GM23248 (cell line): ENCODE measurements at places on chromosomes 13 and 19.

DNA sequence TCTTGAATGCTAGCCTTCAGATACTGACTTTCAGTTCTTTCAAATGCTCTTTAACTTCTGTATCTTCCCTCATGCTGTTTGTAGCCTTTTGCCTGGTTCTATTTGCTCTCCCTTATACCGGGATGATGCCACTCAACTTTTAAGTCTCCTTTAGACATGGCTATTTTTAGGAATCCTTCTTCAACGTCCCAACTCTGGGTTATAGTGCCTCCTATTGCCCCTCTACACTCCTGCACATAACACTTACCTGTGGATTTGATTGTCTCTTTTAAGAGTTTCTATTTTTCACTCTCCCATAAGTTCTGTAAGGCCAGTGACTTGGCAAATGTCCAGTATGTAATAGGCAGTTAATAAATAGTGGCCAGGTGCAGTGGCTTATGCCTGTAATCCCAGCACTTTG is 343.0 kb downstream of the KLF5 start:
- no peak for DNase-seq

DNA sequence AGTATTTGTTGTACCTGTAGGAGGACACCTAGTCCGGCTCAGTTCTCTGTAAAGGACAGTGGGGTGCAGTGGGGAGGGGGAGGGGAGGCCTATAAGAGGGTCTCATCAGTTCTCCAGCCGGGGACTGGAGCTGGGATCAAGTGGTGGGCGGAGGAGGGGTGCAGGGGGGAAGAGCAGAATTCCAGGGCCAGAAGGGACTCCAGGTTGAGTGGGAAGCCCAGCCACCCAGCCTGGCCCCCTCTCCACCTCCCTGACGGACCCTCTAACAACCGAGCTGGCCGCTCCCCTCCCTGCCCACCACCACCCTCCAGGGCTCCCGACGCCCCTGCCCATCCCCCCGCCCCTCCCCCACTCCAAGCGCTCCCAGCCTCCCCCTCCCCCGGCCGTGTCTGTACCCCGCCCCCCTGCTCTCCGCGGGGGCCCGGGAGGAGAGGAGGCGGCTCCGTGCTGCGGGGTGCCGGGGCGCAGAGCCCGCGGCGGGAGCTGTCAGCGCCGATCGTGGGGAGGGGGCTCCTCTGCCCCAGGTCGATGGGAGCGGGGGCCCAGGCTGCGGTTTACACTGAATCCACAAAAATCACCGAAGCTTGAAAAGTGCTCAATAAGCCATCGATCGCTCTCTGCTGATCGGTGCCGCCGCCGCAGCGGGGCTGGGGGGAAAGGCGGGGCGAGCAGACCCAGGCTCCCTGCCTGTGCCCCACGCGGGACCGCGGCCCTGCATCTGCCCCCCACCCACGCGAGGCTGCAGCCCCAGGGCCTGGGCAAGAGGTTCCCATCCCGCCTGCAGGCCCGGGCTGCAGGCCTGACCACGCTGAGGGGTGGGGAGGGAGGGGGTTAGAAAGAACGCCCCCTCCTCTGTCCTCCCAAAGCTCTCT is 34.6 kb upstream of the ONECUT3 start:
- no peak for DNase-seq

- no peak for DNase-seq
Observed at GRCh38 chr13:46389457-46390451, 2.7 kb upstream of the RUBCNL start.

- DNase-seq = peak; percentile 97
Observed at GRCh38 chr19:37999309-38000213, 92.6 kb downstream of the SIPA1L3 start.

- peak; percentile 70 for DNase-seq
Observed at GRCh38 chr13:37775871-37776270, 93.7 kb downstream of the TRPC4 start.

DNA sequence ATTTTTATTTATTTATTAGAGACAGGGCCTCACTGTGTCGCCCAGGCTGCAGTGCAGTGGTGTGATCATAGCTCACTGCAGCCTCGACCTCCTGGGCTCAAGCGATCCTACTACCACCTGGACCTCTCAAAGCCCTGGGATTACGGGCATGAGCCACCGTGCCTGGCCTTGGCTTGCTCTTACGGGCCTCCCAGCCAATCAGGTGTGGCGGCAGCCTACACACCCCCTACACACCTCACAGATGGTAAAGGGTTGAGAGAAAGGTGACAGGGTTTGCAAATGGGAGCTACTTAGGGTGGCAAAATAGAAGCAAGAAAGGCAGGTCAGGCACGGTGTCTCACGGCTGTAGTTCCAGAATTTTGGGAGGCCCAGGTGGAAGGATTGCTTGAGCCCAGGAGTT is 1.0 kb upstream of the ZBTB32 start:
- DNase-seq = no peak

GRCh38 chr13:79626924-79627323 is 146.0 kb downstream of the NDFIP2 start:
- no peak for DNase-seq

DNA sequence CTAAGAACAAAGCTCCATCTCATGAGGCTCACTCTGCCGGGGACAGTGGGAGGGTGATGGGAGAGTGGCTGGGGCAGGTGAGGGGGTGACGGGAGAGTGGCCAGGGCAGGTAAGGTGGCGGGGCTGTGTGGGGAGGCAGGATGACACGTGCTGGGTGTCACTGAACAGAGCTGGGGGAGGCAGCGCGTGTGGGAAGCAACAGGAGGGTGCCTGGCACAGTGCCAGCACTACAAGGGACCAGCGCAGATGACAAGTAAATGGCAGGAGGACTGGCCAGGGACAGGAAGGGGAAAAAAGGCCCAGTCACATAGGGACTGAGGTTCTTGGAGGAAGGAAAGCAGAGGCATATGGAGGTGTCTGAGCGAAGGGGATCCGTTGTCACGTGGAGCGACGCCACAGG is 129.9 kb downstream of the RNF17 start:
- DNase-seq = no peak

GRCh38 chr13:98483601-98484288 is 93.2 kb downstream of the STK24 start:
- peak; percentile 37 for DNase-seq

- DNase-seq = peak; percentile 45
Observed at GRCh38 chr13:72782717-72783116, 784 bp downstream of the PIBF1 start.

DNA sequence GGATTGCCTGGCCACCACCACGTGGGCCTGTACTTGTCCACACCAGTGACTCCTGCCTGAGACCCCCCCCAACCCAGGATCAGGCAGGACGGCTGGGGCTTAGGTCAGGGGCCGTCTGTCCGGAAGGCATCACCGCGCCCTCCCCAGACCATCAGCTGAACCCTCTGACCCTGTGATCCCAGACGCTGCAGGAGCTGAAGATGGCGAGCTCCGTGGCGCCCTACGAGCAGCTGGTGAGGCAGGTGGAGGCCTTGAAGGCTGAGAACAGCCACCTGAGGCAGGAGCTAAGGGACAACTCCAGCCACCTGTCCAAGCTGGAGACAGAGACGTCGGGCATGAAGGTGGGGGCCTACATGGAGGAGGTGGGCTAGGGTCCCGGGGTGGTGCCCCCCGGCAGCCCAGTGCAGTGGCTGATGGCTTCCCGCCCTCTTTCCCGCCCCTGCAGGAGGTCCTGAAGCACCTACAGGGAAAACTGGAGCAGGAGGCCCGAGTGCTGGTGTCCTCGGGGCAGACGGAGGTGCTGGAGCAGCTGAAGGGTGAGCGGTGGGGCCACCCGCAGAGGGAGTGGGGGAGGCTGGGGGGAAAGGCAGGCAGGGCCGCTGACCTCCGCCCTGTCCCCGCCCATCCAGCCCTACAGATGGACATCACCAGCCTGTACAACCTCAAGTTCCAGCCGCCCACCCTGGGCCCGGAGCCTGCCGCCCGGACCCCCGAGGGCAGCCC is 3.0 kb downstream of the APC2 start:
- DNase-seq = no peak

DNA sequence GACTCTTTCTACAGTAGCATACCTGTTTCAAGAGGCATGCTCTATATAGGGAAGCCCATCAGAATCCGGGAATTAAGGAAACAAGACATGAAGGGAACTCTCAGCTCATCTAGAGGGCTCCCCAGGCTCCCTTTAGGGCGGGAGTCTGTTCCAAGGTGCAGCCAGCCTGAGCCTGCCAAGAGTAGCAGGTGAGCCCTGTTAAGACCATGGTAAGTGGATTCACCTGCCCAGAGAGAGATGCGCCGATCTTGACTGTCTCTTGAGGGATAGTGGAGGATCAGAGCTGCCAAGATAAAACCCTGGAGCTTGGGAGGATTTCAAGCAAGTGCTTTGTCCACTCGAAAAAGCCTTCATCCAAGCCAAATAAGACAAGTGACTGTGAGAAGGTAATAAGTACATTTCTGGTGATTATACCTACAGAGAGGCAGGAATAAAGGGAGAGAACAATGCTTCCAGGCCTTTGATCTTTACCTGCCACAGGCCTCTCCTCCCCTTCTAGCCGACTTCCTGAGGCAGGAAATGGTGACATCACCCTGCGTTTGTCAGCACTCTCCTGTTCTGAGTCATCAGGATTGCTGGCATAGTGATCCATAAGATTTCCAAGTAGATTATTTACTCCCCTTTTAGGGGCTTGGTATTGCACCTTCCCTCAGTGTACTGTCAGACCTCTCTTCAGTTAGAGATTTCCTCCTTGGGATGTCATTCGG is 31.5 kb downstream of the KLF5 start:
- DNase-seq = peak; percentile 77

DNA sequence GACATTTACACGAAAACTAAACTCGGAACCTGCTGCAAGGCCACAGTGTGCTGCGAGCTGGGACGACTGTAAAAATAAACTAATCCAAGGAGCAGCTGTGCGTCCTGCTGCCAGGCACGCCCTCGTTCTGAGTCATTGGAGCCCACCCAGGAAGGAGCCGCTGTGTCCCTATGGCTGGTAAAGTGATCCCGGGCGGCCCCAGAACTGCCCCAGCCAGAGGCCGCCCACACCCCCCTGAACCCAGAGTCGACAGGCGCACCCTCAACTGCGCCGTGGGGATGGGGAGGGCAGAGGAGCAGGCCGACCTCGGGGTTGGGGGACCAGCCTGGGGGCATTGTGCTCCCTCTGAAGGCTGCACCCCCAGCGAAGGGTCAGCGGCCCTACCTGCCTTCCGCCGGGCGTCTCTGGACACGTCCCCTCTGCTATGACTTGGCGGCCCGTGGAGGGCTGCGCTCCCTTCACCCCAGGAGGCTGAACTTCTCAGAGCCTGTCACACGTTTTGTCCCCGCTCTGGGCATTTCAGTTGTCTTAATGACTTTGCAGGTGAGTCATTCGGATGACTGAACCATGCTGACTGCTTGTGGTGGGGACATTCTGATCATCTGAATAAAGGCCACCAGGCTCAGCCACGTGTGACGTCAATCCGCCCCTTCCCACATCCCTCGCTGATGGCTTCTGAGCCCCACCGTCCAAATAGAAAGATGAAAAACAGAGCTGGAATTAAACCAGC is 42.7 kb downstream of the ADPRHL1 start:
- DNase-seq = peak; percentile 93
